Ureter (tissue), 1 donor: ENCODE measurements at places on chromosomes 5 and 9. TPM values are rescaled to one million over a fixed set of nuclear protein-coding genes. Genes with fewer than 3 reads are reported as not detected.
A peak's percentile ranks its signal among the peaks of the same experiment; 100 is the strongest.

Gene GCNT4
- 17.8 TPM for total RNA-seq

Gene TERT
- not detected for total RNA-seq

Gene ORM2
- not detected for total RNA-seq

Gene LRRC70
- 5.9 TPM for total RNA-seq

Gene DIRAS2
- 3.9 TPM for total RNA-seq

GRCh38 chr5:171205375-171205774 is 103.7 kb upstream of the TLX3 start:
- DNase-seq, result no peak

DNA sequence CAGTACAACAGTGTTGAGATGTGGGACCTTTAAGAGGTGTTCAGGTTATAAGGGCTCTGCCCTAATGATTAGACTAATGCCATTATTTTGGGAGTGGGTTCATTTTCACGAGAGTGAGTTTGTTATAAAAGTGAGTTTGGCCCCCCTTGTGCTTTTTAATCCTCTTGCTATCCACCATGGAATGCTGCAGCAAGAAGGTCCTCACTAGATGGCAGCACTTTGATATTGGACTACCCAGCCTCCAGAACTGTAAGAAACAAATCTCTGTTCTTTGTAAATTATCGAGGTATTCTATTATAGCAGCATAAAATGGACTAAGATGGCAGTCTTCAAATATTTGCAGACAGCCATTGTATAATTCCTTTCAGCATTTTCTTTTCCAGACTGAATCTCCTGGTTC is 212.4 kb downstream of the LRRC70 start:
- DNase-seq, result no peak

DNA sequence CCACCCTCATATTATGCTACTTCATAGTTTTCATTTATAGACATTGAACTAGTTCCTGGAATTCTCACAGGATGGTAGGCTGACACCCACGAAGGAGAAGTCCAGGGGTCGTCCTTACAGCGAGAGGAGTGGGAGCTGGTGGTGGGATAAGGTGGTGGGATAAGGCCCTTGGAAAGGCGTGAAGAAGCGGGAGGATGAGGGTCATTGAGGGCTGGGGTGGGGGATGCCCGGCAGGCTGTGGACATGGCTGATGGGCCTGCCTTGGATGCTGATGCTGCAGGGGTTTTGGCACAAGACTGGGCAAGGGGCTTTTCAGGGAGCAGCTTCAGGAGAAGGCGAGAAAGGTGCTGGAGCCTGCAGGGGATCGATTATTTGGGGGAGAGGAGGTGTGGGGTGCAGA is 9.4 kb downstream of the DAB2IP start:
- no peak for DNase-seq

- peak; percentile 48 for DNase-seq
These were observed 150.5 kb downstream of the YTHDC2 start for GRCh38 chr5:113663879-113664541.

DNA sequence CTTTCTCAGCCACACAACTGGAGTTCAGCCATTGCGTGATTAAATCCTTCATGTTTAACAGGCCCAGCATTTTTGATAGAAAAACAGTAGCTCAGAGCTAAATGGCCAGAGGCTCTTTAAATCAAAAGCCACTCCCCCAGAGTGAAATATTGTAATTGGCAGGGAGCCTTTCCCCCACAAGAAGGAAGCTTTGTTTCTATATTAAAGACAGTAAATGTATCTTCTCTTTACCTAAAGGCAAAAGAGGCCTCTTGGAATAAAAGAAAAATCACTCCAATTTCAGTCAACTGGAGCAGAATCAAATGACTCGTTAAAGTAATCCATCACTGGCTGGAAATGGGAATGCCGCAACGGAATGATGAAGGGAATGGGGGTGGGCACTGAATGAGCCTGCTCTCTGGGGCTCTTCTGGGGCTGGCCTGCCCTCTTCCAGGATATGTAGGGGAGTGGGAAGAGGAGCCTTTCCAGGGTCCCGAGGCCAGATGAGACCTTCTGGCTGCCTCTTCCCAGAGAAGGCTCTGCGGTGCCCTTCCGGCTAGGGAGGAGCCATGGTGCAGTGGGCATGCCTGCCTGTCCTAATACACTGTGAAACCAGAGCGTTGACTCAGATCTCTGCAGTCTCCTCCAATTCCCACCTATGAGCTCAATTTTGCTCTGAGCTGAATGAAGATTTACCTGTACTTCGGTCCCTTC is 45.2 kb downstream of the ANKDD1B start:
- DNase-seq, result no peak
